ENCODE measurements at places on chromosomes 16 and 17.
A peak's percentile ranks its signal among the peaks of the same experiment; 100 is the strongest.

DNA sequence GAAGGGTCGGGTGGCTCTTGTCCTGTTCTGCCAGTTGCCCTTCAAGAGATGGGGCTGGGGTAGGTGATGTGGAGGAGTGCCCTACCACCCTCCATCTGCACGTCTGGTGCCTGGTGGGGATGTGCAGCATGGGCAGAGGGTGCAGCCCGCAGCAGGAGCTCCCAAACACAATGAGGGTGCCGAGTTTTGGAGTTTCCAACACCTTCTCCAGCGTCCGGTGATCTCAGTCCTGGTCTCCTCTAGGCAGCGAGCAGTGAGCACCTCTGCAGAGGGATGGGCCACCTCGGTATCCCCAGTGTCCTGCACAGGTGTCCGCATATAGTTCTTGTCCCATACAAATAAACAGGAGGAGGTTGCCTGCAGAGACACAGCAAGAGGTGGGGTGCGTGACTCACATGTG is 136.0 kb downstream of the ENGASE start:
- DNase-seq: no peak

- DNase-seq: no peak
Observed at GRCh38 chr17:54907376-54907775, 6.7 kb downstream of the TOM1L1 start.

GRCh38 chr16:30985401-30986128 is 558 bp downstream of the HSD3B7 start:
- no peak for DNase-seq

DNA sequence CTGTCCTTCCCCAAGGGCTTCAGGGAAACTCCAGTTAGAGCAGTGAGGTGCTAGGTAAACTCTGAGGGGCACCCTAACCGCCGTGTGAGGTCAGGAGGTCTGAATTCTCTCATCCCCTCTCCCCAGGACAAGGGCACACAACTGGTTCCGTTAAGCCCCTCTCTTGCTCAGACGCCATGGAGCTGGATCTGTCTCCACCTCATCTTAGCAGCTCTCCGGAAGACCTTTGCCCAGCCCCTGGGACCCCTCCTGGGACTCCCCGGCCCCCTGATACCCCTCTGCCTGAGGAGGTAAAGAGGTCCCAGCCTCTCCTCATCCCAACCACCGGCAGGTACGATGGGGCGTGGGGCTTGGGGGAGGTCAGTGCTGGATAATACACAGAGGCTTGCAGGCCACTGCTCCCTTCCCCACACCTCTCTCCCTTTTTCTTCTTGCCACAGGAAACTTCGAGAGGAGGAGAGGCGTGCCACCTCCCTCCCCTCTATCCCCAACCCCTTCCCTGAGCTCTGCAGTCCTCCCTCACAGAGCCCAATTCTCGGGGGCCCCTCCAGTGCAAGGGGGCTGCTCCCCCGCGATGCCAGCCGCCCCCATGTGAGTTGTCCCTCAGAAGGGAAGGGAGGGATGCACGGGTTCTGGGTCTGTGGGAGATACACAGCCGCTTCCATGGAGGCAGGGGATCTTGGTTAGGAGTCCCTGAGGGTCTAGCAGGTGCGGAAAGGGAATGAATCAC is 4.6 kb downstream of the GRB7 start:
- no peak for DNase-seq

GRCh38 chr16:28218109-28218508 is 6.3 kb upstream of the XPO6 start:
- DNase-seq: no peak

GRCh38 chr16:3508736-3509135 is 7.9 kb downstream of the CLUAP1 start:
- DNase-seq: no peak

DNA sequence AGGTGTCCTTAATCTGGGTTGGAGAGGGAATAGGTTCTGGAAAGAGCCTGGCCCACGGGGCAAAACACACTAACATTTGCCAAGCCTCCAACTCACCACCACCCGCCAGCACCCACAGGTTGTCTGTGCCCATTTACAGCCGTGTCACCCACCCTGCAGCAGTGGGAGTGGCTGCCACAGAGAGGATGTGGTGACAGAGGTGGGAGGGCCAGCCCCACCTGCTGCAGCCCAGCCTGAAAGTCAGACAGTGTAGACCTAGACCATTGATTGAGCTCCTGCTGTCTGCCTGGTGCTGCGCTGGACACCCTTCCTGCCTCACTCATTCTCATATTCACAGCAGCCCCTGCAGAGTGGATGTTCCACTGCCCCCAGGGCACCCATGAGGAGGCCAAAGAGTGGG is 44.7 kb downstream of the IL21R start:
- no peak for DNase-seq

DNA sequence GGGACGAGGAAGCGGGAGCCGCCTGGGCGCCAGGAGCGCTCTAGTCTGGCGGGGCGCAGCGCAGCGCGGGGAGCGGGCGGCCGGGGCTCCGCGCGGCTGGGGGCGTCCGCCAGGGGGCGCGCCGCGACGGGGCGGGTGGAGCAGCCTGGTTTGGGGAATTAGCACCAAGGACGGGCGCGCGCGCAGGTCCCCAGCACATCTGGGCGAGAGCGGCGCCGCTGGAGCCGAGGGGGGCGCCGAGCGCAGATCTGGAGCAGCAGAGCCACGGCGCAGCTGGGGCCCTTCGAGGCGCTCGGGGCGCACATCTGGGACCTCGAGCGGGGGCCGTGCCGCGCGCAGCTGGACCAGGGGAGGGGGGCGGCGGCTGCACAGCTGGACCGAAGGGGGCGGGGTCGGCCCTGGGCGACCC is at the start of gene NXPH3:
NXPH3 (plus strand) TSS at position 193 of the 409 bp plus-strand sequence. CDS start 349 bp downstream, outside the sequence.
- no peak for DNase-seq

GRCh38 chr17:65102788-65103187 is 34.4 kb upstream of the RGS9 start:
- no peak for DNase-seq

DNA sequence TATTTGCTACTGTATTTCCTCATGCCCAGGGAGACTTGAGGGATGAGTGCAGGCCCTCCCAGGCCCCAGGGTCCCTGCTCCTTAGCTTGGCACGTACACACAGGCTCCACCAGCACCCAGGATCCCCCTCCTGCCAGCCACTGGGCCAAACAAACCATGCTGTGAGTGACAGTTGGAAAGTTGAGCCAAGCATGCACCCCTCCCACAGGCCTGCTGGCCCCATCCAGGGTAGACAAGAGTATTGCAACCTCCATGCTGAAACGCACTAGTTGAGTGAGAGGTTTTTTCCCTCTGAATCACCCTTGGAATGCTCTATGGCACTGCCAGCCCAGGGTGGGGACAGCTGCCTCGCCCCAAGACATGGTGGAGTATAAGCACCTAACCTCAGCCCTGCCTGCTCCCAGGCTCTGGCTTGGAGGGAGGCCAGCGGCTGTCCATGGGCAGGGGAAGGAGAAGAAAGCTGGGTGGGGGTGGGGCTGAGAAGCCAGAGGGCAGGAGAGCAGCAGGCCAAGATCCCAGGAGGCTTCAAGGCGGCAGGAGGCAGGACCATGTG is 49.6 kb downstream of the PITPNM3 start:
- no peak for DNase-seq

GRCh38 chr17:75773808-75774470 is 8.9 kb upstream of the GALK1 start:
- DNase-seq: no peak

DNA sequence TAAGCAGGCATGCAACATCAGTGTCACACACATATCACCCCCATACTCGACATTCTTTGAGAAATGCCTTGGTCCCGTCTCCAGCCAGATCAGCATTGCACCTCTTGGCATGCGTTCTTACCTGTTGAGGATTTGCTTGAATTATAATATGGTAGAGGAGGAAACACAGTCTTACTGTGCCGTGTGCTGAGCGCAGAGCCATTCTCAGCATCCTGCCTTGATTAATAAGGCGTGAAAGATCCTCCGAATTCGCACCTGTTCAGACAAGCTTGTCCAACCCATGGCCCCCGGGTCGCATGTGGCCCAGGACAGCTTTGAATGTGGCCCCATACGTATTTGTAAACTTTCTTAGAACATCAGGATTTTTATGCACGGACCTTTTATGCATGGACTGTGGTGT is 408.1 kb downstream of the WWOX start:
- no peak for DNase-seq

DNA sequence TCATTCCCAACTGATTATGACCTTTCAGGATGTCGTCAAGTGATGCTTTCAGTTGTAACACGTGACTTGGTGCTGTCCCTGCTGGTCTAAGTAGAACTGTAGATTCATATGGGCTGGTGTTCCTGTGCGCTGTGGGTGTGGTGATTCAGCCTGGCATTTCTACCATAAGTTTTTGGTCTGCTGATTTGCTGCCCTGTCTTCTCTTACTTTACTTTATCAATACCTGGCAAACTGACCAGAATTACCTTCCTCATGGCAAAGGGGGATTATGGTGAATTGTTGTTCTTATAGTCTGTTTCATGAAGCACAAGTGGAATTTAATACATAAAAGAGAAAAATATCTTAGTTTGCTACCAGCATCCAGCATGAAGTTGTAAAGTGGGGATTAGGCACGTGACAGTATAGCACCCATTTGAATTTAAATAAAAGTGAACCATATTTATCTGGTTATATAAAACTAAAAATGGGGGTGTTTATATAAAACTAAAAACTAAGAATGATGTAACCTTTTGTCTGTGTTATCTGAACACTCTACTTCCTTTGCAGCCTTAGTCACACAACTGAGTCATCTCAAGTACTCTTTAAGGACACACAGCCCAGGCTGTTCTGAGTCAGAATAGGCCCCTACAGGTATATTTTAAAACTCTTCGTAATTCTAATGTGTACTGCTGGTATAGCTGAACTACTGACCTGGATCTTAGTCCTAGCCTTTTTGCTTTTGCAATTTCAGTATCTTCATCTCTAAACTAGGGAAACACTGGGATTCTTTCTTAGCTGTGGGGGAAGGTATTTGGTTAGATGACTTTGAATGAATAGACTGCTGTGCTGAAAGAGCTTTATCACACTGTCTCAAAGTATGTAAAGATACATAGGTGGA is 28.3 kb downstream of the TTC19 start:
- DNase-seq: no peak

DNA sequence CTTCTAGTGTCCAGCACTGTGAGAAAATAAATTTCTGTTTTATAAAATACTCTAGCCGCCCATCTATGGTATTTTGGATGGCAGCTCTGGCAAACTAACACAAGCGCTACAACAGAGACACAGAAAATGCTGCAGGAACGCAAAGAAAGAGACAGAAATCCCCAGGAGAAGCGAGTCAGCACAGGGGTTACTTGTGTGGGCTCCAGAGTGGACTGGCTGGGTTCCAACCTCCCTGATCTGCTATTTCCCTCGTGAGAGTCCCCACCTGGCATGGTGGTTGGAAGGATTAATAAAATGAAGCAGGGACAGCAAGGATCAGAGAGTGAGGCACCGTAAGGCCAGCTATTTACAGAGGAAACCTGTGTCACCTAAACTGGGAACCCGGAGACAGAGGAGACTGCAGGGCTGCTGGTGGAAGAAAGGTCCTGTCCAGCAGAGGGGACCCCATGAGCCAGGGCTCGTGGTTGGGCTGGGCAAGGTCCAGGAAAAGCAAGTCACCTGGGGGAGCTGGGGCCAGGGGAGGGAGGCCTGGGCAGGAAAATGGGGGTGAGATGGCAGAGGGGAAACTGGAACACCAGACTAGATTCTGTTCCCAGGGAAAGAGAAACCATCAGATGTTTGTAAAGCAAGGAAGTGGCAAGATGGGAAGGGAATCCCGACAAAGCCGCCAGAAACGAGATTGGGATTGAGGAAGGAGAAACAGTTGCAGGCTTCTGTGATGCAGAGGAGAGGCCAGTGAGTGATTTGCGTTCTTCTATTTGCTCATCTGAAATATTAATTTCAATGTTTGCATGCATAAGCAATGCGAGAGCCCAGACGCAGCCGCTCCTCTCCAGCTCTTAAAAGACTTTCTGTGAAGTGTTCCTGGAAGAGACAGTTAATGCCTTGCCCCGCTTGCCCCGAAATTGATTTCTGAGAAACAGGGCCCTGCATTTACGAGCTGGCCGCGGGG is 63.0 kb upstream of the TEKT3 start:
- no peak for DNase-seq

DNA sequence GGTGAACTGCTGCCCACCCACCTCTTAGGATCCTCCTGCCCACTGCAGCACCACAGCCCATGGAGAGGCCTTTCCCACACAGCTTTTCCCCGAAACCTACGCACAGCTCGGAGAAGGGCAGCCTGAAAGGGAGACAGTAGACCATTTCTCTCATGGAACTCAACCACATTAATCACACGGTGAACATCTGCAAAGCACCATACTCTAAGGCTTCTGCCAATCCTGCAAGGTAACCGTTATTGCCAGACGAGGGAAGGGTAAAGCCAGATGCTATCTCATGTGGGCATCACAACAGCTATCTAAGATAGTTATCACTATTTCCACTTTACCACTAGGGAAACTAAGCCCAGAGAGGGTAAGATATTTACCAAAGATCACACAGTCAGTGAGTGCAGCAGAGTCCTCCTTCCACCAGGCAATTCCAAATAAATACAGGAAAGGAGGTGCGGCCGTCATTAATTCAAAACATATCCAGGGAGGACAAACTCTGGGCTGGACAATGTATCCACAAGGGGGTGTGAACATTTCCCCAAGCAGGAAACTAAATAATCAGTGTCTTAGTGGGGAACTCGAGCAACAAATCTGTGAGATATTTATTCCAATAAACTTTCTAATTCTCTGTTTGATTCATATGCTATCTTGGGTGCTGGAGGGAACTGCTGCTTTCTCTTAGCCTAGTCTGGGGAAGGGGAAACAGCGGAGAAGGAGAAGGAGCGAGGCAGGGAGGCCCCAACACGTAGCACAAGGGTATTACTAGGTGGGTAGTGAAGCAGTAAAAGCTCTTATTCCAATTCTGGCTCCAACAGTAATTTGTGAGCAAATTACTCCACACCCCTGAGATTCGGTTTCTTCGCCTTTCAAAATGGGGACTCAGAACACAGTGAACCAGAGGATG is 723 bp downstream of the TMEM186 start:
- no peak for DNase-seq

DNA sequence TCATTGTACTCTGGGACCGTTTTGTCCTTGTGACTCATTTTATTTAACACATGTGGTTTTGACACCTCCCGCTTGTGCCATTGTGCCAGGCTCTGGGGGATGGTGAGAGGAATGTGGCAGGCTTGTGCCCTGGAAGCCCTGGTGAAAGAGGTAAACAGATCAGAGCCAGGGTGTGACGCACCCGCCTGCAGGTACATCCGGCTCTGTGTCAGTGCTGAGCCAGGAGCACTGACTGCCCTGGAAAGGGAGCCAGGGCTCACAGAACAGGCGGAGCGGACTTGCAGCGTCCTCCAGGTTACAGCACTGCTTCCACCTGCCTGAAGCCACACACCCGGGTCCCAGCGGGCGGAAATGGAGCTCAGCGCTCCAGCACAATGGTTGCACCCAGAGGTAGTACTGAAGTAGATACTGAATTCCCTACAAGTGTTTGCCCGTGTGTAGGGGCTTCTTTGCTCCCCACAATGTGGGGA is 30.6 kb downstream of the CDRT15 start:
- peak; percentile 34 for DNase-seq

DNA sequence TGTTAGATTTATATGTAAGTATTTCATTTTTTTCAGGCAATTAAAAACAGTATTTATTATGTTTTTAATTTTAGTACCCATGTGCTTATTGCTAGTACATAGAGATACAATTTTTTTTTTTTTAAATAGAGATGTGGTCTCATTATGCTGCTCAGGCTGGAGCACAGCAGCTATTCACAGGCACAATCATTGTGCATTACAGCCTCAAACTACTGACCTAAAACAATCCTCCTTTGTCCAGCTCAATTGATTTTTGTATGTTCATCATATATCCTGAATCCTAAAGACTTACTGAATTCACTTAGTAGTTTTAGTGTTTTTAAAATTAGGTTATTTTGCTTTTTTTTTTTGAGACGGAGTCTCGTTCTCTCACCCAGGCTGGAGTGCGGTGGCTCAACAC is 26.3 kb downstream of the SPECC1 start:
- DNase-seq: peak; percentile 22
